ENCODE measurements at places on chromosomes 4 and X. TPM values are rescaled to one million over a fixed set of nuclear protein-coding genes. Genes with fewer than 3 reads are reported as not detected.

GRCh38 chr4:75071317-75071716 lies 138.4 kb downstream of the PARM1 start:
- H3K27ac ChIP-seq, result no peak overlapping the region
- H3K27me3 ChIP-seq, result no peaks in the 10 kb centered on the region
- no peak overlapping the region for H3K4me3 ChIP-seq

GRCh38 chr4:118077767-118078105 lies 43.5 kb downstream of the NDST3 start:
- no peaks in the 10 kb centered on the region for H3K27me3 ChIP-seq
- no peak overlapping the region for H3K27ac ChIP-seq
- DNase-seq, result peak; percentile 37

DNA sequence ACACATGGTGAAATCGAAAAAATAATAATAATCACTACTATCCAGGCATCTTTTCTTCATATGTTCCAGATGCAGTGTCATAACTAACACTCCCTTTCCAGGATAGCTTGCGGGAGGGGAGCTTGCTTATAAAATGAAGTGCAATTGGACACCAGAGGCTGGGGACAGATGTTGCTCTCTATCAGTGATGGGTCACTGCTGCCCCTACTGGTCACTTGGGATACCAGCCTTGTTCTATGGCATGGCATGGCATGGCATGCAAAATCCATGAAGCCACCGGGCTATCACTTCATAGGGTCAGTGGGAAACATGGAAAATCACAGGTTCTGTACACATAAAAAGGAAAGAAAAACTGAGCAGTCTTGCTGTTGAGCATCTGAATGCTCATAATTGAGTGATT lies 168.1 kb downstream of the GLRA2 start:
- H3K4me3 ChIP-seq, result no peak overlapping the region
- H3K27me3 ChIP-seq, result no peaks in the 10 kb centered on the region
- no peaks in the 10 kb centered on the region for H3K36me3 ChIP-seq
- no peaks in the 10 kb centered on the region for H3K4me1 ChIP-seq
- DNase-seq, result no peak

Gene MND1
- total RNA-seq, result not detected

Gene PCDH19
- total RNA-seq, result 0.17 TPM

Gene MAPK10
- total RNA-seq, result 23.6 TPM

All from upper lobe of right lung (tissue), 1 donor.